ENCODE measurements at places on chromosomes 16 and 17.

DNA sequence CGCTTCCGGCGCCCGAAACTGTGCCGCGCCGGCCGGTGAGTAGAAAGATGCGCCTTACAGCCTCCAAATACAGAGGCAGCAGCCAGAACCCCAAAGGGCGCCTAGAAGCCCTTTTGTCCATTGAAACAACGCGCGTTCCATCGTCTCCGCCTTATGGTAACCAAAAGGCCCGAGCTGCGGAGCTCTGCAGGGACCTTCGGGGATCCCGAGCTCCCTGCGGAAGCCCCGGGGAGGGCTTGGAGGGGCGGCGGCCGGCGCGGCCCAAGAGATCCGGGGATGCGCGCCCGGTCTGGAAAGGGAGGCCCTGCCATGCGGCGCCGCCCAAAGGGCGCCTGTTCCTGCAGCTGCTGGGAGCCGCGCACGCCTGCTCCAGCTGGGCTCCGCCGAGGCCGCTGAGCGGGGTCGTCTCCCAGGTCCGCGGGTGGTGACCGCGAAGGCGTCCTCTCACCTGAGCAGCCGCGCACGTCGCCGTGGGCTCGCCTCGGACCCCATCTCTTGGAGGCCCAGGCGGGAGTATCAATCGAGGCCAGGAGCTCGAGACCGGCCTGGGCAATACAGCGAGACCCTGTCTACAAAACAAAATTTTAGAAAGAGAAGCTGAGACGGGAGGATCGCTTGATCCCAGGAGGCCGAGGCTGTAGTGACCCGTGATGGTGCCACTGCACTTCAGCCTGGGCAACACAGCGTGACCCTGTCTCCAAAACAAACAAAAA, 742 bp upstream of the FBXO31 start:
- no peak for DNase-seq

GRCh38 chr17:58320163-58320558, 8.4 kb downstream of the TSPOAP1 start:
- DNase-seq: no peak

DNA sequence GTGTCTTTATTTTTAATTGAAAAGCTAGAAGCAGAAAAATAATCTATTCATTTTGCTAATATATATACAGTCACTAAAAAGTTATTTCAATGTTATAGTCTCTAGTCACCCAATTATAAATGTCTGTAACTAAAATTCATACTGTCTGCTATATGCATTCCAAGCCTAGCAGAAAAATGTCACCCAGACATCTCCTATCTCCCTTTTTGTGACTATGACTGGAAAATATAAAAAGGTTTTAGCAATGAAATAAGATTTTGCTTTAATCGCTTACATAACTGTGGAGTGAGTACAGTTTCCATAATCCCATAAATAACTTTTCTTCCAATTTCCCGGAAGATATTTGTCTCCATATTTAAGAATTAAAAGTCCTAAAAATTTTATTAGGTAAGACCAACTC, 88.6 kb downstream of the BRIP1 start:
- no peak for DNase-seq

DNA sequence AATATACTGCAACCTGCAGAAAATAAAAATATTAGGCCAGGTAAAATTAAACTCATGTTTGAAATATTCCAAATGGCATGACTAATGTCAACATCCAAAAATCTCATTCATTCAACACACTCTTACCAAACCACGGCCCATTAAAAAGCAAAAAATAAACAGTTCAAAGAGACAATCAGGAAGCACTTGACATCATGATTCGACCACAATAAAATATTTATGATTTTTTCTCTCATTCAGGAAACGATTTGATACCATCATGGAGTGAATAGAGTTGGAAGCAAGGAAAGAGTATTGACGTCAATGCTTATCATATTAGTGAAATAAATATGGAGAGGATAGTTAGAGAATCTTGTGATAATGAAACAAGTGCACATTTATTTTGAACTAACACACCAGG, 354.1 kb downstream of the KCNJ2 start:
- DNase-seq: no peak

GRCh38 chr17:75908201-75908600, 3.5 kb upstream of the MRPL38 start:
- DNase-seq: no peak

DNA sequence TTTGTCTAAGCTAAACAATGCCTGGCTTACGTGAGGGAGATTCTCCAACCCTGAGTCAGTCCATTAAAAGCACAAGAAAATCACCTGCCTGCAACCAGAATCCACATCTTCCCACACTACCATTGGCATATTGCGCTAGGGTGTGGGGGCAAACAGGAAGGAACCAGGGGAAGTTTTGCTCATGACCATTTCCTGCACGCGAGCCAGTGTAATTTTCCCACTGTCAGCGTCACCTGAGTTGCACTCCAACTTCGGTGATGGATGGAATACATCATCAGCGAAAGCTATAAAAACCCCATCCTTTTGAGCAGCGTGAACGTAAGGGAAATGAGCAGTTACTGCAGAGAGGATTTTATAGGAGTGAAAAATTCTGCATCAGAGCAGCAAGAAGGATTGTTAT, 167.9 kb upstream of the NOL11 start:
- DNase-seq: no peak

DNA sequence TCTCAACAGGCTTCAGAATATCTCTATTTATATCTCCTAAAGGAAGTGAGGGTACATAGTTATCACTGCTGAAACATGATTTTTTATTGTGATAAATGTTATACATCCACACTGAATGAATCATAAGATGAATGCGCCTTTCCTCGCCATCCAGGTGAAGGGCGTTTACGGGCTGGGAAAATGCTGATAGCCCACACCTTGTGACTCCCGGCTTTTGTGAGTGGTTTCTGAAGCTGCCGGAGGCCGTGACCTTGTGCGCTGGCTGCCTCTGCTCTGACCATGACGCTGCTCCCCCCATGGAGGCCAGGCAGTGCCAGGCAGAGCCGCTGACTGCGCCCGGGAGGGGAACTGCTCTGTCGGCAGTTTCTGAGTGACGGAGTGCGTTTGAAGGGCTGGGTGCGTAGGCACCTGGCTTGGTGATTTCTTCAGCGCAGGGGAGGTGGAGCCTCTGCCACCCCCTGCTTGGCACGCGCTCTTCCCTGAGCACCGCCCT, 97.2 kb downstream of the RAP1GAP2 start:
- DNase-seq: no peak

- no peak for DNase-seq
These were observed 41.6 kb downstream of the SPAG9 start for GRCh38 chr17:51079049-51079448.
